ENCODE measurements at places on chromosomes 12 and 14. TPM values are rescaled to one million over a fixed set of nuclear protein-coding genes. Genes with fewer than 3 reads are reported as not detected.

The TEX22 gene
- total RNA-seq: 0.85 TPM

The DTX3 gene
- 16.6 TPM for total RNA-seq

The BHLHE41 gene
- total RNA-seq: 0.61 TPM

The PAPOLA gene
- 99.9 TPM for total RNA-seq

The VDR gene
- 1.5 TPM for total RNA-seq

The PLEK2 gene
- 34.0 TPM for total RNA-seq

The CDH24 gene
- 2.8 TPM for total RNA-seq

The KRT77 gene
- total RNA-seq: 0.66 TPM
